ENCODE measurements at places on chromosomes 5 and 9.
A peak's percentile ranks its signal among the peaks of the same experiment; 100 is the strongest.

DNA sequence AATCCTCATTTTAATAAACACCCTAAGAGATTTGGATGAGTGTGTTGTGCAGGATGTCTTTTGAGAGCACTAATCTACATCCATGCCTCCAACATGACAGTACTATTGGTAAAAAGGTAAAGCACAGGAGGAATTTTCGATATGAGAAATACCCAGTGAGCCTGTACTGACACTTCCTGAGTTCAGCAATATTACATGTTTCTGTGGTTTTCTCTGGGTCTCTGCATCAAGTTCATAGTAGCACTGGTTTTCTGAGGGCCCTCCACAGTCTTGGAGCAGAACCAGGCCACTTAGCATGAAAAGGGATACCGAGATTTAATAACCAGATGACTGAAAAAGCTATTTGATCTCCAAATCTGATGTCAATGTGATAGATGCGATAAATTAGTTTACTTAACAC, 524.1 kb downstream of the TMEM38B start:
- no peak for DNase-seq

GRCh38 chr5:135076051-135076491, 42.0 kb upstream of the PITX1 start:
- DNase-seq: no peak

DNA sequence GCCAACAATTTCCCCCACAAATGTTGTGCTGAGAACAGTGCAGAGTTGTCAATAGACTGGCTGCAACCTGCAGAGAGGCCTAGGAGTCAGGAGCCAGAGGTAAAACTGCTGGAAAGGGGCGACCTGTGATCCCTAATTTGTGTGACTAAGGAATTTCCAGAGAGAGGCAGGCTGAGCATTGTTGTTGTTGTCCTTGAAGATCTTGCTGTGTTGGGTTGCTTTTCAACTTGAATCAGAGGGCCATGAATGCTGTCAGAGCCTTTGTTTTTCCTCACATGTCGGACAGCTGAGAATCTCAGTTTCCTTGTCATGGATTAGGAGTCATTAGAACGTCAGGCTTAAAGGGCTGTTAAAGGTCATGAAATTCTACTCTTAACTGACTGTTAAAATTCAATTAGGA, 134.6 kb upstream of the ASTN2 start:
- DNase-seq: no peak

DNA sequence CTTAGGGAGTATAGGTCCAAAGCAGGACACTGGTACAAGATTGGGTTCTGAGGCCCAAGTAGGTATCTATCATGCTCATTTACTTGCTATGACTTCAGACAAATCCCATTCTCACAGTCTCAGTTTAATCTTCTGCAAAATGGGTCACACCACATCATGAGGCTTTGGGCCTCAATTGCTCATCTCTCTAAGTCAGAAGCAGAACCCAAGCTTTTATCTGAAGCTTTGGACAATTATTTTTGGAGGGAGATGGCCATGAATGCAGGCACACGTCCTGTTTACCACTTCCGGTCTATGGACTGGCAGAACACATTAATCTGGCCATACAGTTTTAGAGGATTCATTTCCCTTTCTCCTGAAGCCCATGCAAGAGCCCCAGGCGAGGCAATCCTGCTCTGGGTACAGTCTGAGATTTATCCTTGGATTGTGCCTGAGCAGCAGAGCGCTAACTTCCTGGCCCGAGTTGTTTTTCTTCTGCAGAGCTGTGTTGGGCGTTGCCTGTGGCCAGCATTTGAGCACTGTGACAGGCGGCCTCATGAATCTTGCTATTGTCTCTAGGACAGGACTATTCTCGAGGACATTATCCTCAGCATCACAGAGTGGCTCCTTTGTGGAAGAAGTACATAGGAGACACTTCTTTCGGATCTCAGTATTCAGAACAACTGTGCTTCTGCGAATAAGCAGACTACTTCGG, 16.1 kb downstream of the SLC22A4 start:
- DNase-seq: no peak

DNA sequence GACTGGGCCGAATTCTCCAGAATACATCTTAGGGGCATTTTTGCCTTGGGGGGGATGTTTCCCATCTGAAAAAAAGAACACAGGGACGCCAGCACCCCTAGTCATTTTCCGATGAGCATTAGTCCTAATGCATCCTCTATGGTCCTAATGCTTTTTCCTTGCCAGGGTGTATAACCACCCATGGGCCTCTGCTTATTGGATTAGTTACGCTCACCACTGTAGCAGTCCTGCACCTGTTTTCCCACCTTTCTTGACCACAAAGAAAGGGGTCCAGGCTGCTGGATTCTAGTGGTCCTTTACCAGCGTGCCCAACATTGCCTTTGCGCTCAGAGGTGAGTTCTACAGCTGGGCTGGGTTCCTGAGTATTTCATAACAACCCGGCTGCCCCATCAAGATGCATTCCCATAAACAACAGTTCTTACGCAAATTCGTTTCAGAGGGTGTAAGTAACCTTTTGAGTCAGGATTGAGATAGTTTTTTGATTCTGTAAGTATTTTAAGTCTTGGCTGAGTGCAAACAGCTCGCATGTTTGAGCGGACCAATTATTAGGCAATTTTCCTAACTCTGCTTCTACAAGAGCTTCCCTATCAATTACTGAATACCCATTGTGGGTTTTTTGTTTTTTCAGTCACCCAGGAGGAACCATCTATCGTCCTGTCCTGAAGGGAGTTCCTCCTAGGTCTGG, 135.1 kb downstream of the DROSHA start:
- DNase-seq: no peak

- DNase-seq: no peak
Measured at GRCh38 chr5:173808079-173808808, 79.9 kb upstream of the CPEB4 start.

DNA sequence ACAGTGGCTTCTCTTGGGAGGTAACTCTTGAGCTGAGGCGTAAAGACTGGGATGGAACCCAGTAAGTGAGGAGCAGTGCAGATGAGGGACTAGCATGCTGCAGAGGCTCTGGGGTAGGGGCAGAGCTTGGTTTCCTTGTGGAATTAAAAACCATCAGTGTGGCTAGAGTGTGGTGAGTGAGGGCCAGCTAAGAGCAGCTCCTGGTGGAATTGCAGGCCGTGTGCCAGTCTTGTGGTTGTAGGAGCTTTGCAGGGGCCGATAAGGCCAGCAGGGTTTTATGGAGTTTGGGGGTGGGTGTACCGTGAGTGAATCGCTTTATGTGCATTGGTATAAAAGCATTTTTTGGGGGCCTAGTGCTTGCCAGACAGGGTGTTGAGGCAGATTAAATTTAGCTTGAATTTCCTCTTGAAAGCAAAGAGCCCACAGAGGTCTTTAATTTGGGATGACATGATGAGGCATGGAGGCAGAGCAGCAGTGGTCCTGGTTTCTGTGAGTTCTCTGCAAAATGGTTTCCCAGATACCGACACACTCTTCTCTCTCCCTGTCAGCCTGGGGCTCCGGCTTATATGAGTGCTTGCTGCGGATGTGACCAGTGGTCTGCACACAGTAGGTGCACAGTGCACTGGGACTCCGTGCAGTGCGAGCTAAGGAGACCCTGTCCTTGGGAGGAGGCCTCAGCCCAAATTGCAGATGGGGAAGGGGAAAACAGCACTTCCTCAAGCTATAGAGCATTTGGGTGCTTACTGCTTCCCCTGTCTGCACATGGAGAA, 176.4 kb upstream of the PITX1 start:
- DNase-seq: no peak

DNA sequence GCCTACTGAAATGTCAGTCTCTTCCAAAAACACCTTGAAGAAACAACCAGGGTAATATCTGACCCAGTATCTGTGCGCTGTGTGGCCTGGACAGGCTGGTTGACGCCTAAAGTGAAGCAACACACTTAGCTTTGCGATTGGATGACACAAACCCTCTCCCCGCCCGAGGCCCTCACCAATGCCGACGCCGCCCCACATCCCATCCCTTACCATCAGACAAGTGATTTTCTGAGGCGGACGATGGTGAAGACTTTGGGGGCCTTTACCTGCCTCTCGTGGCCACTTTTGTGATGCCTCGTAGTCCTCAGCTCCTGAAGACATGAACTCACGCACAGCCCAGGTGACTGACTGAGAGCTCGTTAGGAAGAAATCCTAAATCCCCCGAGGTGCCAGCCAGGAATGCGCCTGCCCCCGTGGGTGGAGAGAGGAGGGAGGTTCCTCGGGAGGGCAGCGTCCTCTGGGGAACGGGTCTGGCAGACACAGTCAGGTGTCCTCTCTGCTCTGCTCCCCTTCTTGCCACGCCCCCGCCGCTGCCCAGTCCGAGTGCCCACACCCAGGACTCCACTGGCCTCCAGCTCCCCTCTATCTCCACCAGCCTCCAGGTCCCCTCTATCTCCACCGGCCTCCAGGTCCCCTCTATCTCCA, 31.0 kb upstream of the RXRA start:
- DNase-seq: no peak

GRCh38 chr9:92963831-92964606, 16.7 kb downstream of the FGD3 start:
- peak; percentile 85 for DNase-seq

DNA sequence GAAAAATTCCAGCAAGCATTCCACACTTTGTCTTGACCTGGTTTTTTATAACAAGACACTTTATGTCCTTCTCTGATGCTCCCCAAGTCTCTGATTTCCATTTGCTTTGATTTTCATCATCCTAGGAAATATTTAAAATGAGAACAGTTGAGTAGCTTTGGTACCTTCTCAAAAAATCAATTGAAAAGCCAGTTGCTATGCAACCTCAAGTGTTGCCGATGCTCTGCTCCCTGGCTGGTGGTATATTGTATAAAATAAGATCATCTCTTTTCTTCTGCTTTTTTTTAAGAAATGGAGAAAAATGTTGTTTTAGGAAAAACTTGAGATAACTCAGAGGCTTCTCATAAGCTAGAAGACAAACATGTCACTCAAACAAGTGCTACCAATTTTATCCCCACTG, 109.7 kb downstream of the ZNF354C start:
- DNase-seq: no peak

GRCh38 chr9:93579711-93580516, 3.5 kb downstream of the PHF2 start:
- no peak for DNase-seq

DNA sequence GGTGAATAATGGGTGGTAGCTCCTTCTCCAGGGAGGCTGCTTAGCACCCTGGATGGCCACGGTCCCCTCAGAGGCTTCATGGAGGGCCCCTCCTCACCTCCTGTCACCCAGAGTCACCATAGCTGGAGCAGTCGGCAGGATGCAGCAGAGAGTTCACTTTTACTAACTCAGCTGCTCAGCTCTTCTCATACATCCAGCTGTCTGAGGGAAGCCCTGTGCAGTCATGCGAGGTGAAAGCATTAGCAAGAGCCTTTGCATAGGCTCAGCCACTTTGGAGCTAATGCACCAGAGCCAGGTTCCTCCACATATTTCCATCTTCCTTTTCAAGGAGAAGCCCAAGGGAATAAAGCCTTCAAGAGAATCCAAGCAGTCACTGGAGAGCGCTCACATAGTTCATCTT, 499.2 kb downstream of the BNC2 start:
- no peak for DNase-seq

DNA sequence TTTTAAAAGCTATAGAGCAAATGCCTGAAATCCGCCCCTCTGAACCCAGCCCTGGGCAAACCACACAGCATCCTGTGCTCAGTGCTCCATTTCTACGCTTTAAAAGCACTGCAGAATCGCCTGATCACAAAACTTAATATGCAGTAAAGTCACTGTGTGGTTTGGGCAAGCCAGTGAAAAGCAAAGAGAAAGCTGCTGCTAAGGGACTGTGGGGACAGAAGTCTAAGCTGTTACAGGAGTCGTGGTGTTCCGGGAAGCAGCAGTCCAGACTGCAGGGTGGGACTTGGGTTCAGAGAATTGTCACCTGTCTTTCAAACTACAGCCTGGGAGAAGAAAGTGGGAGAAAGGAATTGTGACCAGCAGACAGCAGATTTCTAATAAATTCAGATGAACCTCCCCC, 8.2 kb downstream of the RAPGEF1 start:
- no peak for DNase-seq

GRCh38 chr5:1200495-1201326, 684 bp upstream of the SLC6A19 start:
- no peak for DNase-seq

DNA sequence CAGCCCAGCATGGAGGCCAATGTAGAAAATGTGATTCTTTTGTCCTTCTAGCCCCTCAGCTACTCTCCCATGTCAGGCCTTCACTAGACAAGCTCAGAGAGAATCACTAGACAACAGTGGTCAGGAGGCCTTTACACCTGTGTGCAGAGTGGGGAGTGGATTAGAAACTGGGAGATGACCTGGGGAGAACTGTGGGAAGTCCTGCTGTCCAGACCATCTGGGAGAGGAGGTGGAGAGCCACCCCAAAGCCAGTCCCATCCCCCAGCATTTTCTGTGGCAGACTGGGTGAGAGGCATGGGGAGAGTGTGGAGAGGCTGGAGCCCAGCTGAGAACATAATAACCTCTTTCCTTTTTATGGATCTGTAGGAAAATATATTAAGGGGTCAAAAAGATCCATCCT, 452.0 kb upstream of the DMAC1 start:
- DNase-seq: no peak

DNA sequence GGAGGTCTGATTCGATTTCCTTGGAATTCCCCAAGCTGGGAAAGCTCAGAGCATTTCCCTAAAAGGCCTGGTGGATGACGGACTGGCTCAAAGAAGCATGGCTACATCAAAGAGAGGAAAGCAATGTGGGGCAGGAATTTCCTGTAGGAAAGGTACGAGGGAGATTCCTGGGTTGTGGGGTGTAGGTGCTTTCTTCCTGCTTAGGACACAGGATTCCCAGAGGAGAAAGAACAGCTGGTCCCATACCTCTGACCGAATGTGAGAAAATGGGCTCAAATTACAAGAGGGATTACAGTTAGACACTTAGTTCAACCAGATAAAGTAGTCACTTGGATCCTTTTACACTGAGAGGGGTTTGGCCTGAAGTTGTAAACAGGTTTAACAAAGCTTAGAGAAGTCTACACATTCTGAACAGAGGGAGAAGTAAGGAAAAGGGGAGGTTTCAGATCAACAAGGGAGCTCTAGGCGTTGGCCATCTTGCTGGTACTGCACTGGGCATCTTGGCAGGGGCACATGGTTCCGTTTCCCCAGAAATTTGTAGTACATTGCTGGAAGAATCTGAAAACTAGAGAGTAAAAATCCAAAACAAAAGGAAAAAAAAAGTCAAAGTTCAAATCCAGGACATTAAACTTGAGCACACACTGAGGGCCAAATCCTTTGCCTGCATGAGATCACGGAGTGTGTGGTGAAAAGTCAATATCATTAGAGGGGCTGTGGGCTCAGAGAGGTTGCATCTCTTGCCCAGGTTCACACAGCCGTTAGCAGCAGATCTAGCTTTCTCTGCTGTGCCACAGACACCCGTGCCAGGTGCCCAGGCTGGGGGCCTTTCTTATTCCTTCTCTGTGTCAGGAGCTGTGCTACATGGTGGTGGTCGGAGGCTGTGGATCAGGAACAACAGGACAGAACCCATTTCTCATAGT, 171.3 kb downstream of the RGS3 start:
- no peak for DNase-seq

DNA sequence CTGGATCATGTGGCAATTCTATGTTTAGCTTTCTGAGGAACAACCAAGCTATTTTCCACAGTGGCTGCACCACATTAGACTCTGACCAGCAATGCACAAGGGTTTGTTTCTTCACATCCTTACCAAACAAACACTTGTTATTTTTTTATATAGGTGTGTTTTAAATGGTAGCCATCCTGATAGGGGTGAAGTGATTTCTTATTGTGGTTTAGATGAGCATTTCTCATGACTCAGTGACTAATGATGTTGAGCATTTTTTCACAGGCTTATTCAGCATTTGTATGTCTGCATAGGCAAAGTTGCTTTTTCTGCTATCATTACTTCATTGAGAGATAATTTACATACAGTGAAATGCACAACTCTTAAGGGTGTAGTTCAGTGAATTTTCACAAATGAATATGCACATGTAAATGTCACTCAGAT, 36.0 kb downstream of the ANKRD33B start:
- DNase-seq: no peak
